ENCODE measurements at places on chromosomes 1 and 21. TPM values are rescaled to one million over a fixed set of nuclear protein-coding genes. Genes with fewer than 3 reads are reported as not detected.

The CCDC181 gene
- not detected for total RNA-seq

The GCSAML gene
- total RNA-seq: not detected

The CCDC27 gene
- not detected for total RNA-seq

DNA sequence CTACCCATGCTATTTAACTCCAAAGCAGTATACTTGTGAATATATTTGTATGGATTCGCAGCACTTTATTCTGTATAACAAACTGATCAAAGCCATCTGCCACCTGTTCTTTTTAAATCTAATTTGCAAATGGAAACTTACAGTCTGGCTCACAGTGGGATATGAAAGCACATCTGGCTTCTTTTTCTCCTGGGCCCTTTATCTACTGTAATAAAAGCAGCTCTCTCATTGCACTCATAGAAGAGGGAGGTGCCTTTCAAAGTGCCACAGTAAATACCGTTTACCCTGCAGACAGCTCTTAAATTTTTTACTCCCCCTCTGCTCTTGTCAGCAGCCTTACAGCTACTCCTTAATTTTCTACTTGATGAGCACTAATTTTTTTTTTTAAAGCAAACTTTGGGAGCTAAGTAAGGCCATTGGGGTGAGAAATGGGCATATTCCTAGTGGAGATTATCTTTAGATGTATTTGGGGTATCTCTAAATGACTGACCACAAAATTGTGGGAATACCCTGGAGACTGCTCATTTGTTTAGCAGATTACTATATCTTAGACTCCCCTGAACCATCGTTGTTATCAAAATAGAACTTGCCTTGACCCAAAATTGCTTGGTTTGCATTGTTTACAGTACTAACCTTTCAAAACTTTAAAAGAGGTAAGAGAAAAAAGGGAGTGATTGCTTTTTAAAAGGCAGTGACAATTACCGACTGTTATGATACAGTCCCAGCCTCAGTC lies 110.1 kb downstream of the VPS13D start:
- no peak for DNase-seq

GRCh38 chr21:36543924-36544323 lies 64.0 kb upstream of the CLDN14 start:
- no peak for DNase-seq

- no peak for DNase-seq
Observed at GRCh38 chr1:97047421-97047793, 325.8 kb downstream of the PTBP2 start.

Measured in PC-3 (cell line).